Osteocyte (in vitro differentiated cells): ENCODE measurements at places on chromosomes 4 and X. TPM values are rescaled to one million over a fixed set of nuclear protein-coding genes. Genes with fewer than 3 reads are reported as not detected.

DNA sequence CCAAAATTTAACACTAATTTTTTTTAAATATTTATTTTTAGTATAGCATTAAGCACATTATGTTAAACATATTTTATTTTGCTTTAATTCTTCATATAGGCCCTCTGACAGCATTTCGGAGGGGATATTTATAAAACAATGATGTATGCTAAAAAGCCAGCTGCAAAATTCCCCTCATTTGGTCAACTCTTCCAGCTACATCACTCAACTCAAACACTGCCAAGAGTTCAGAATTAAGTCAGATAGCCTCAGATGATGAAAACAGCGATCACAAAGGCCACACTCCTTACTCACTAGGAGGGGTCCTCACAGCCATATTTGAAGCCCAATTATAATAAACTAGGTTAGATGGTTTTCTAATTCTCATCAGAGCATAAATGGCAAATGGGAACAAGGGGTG is 146.6 kb downstream of the ADAMTS3 start:
- peaks cover 14% of the 10 kb centered on the region for H3K4me1 ChIP-seq
- H3K36me3 ChIP-seq: no peaks in the 10 kb centered on the region
- no peaks in the 10 kb centered on the region for H3K27me3 ChIP-seq
- no peak overlapping the region for H3K27ac ChIP-seq
- H3K4me3 ChIP-seq: no peak overlapping the region
- DNase-seq: no peak

DNA sequence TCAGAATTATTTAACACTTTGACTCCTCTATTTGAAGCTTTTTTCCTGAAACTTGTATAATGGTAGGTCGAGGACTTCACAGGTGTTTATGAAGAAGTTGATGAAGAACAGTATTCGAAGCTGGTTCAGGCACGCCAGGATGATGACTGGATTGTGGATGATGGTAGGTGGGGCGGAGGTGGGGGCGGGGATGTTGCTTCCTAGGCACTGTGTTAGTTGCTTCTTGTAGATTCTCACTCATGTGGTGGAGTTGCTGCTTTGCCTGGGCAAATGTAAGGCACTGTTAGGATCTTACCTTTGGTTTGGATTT is 9.4 kb downstream of the POLA1 start:
- H3K36me3 ChIP-seq: peaks cover 18% of the 10 kb centered on the region
- no peak overlapping the region for H3K27ac ChIP-seq
- no peaks in the 10 kb centered on the region for H3K27me3 ChIP-seq
- no peak for DNase-seq
- peaks cover 5% of the 10 kb centered on the region for H3K4me1 ChIP-seq
- H3K4me3 ChIP-seq: no peak overlapping the region

DNA sequence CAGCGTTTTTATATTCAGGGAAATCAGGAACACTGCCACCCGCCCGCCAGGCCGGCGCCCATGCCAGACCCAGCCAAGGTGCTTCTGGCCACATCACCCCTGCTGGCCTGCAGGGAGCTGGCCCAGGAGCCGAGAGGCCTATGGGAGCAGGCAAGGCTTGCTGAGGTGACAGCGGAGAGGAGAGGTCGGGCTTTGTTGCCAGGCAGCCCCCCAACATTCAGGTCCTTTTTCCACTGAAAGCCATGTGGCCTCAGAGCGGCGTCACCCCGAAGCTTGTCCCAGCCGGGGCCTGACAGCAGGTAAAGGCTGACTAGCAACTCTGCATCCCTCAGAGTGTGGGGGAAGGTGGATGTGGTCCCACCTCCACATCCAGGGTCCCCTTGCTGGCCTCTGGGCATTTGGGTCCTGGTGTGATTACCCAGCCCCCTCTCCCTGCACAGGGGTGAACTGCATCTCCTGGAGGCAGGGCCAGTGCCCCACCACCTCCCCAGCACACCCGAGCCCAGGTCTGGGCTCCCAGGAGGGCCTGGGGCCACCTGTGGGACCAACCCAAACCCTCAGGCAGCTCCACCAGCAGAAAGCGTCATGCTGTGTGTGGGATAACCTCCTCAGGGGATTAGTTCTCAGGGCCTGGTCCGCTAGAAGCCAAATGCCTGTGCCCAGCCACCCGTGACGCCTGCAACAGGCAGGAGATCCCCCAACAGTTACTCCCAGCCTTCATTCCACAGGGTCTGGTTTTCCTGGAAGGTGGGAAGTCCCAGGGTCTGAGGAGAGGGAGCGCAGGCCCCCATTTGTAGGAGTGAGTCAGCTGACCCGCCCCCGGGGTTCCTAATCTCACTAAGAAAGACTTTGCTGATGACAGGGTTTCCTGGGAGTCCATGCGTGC is at the start of gene PDE6B:
Gene PDE6B, plus strand, starts transcription at position 869 of the 886 bp plus-strand sequence. CDS start 54 bp downstream, outside the sequence.
- H3K4me1 ChIP-seq: no peaks in the 10 kb centered on the region
- no peak for DNase-seq
- no peaks in the 10 kb centered on the region for H3K27me3 ChIP-seq
- no peak within 1 kb of the TSS for H3K4me3 ChIP-seq
- no peak within 1 kb of the TSS for H3K27ac ChIP-seq

DNA sequence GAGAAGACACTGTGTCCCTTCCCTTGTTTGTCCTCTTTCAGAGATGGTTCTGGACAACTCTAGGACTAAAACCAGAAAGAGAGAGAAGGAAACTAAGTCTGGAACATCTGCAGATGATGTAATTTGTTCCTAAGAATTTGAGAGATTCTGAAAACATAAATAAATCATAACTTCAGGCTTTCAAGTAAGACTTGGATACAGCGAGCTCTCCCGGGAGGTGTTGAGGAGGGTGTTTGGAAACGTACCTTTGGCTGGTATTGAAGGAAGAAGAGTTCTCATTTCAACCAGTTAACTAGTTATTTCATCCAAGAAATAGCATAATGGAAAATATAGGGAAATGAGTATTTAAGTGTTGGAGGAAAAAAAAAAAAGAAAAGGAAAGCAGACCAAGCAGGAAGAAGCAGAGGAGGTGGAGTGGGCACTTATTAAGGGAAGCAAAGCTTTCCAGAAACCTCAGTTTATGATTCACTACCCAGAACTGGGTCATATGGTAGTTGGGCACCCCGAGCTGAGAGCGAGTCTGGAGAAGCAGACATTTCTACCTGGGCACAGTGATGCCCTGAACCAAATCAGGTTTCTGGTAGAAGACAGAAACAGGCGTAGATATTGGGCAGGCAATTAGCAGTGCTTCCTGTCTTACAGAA is 26.9 kb downstream of the CCNG2 start:
- no peaks in the 10 kb centered on the region for H3K36me3 ChIP-seq
- H3K4me1 ChIP-seq: no peaks in the 10 kb centered on the region
- no peak overlapping the region for H3K27ac ChIP-seq
- H3K4me3 ChIP-seq: no peak overlapping the region

GRCh38 chr4:88818631-88819470 is 121.2 kb upstream of the NAP1L5 start:
- no peak overlapping the region for H3K27ac ChIP-seq
- peaks cover 24% of the 10 kb centered on the region for H3K4me1 ChIP-seq
- DNase-seq: no peak
- H3K4me3 ChIP-seq: no peak overlapping the region
- H3K36me3 ChIP-seq: no peaks in the 10 kb centered on the region

DNA sequence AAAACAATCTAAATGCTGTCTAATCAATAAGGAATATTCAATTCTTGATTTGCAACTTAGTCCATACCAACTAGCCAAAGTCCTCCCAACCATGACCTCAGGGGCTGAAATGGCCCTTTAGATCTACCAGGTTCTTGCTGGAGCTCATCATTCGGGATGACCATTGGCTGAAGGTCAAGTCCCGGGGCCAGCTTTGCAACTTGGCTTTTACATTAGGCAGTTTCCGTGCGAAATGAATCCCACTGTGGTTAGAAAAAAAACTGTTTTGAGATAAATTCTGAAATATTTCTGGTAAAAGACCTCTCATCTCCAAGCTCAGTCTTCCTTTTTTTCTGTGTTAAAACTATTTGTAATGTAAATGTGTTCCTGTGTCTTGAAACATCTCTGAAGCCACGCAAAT is 178.6 kb downstream of the TENM3 start:
- H3K27me3 ChIP-seq: no peaks in the 10 kb centered on the region
- no peaks in the 10 kb centered on the region for H3K36me3 ChIP-seq
- no peak overlapping the region for H3K27ac ChIP-seq
- H3K4me3 ChIP-seq: no peak overlapping the region
- DNase-seq: no peak

The STATH gene
- total RNA-seq: not detected in 2 replicates

The ASB5 gene
- total RNA-seq: 0.32 TPM in 1 of 2 replicates, not detected in the other

The MAGEA12 gene
- total RNA-seq: not detected in 2 replicates

The DIPK2B gene
- not detected in 2 replicates for total RNA-seq
